ENCODE measurements at places on chromosomes 16 and 17. TPM values are rescaled to one million over a fixed set of nuclear protein-coding genes. Genes with fewer than 3 reads are reported as not detected.

Gene CD79B
- 40.9 TPM for total RNA-seq

Gene UNC13D
- total RNA-seq = 135 TPM

Gene COG1
- 29.8 TPM for total RNA-seq

Gene RNU2-1
- total RNA-seq = 5,687 TPM

Gene ITGB3
- not detected for total RNA-seq

Gene CDH11
- not detected for total RNA-seq

Gene CYTH1
- total RNA-seq = 204 TPM

Gene CDRT15
- not detected for total RNA-seq

- DNase-seq = no peak
Observed at GRCh38 chr17:38361694-38362465, 10.2 kb downstream of the SOCS7 start.

DNA sequence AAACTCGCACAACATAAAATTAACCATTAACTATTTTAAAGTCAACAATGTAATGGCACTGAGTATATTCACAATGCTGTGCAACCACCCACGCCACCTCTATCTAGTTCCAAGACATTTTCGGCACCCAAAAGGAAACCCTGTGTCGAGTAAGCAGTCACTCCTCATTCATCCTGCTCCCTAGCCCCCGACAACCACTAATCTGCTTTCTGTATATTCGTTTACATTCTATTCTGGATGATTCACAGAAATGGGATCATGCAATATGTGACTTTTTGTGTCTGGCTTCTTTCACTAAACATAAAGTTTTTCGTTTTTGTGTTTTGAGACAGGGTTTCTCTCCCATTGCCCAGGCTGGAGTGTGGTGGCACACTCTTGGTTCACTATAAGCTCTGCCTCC, 42.2 kb upstream of the HAPSTR1 start:
- DNase-seq = no peak

- no peak for DNase-seq
Observed at GRCh38 chr16:12191102-12191501, 214.6 kb downstream of the SNX29 start.

DNA sequence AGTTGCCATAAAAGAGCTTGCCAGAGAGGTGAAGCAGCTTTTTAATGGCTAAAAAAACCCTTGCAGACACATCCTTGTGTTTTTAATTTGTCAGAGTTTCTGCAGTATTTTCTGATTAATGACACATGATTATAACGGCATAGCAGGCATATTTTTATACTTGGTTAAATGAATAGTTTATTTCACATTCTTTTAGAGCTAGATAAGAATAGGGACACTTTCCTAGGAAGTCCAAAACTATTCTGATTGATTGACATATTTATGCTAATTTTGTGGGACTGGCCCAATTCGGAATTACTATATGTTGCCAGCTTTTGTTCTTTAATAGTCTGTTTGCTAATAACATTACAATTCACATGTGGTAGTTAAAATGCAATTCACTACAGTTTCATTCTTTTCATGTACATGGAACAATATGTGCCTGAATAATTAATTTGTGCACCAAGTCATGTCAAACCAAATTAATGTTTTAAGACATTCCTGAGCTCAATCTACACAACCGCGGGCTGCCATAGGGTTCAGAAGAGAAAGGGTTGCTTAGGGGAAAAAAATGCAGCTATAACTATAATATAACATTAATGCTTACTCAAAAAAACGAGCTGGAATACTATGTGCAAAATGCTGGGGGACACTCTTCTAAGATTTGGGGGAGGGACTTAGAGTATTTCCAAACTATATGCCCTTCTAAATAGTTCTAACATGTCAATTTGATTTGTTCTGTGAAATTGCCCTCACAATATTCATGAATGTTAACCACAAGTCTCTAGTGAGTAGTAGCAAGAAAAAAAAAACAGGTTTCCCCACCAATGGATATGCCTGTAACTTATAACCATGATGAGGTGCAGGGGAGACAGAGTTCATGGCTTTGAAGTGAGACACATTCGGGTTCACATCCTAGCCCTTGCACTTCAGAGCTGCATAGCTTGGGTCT, 305.4 kb downstream of the CEP112 start:
- DNase-seq = no peak

DNA sequence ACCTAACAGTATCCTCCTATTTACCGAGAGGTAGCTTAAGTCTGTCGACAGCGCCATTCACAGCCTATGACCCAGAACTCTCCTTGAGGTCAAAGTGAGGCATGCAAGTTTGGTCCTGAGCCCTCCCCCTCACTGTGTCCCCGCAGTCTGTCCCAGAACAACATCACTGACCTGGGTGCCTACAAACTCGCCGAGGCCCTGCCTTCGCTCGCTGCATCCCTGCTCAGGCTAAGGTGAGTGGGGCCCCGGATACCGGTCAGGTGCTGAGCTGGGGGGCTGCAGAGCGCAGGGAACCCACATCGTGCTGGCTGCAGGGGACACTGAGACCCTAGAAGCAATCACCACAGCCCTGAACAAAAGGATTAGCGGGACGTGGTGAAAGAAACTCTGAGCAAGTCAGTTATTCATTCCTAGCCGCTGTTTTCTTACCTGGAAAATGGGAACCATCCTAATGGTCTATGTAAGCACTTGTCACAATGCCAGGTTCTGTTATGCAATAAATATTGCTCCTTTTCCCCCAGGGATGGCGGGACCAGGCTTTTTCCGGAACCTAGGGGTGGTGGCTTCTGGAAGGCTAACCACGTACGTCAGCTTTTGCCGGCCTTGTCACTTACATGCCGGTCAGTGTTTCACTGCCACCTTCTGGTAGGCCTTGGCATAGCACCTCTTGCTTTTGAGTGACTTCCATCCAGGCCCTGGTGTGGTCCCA, 23.8 kb downstream of the DEXI start:
- DNase-seq = peak; percentile 92

- peak; percentile 73 for DNase-seq
Observed at GRCh38 chr17:72539981-72540897, 419.4 kb downstream of the SOX9 start.

GRCh38 chr17:2755891-2756724, 6.7 kb upstream of the CCDC92B start:
- no peak for DNase-seq

GRCh38 chr17:74119049-74119580, 84.4 kb upstream of the RPL38 start:
- DNase-seq = no peak

DNA sequence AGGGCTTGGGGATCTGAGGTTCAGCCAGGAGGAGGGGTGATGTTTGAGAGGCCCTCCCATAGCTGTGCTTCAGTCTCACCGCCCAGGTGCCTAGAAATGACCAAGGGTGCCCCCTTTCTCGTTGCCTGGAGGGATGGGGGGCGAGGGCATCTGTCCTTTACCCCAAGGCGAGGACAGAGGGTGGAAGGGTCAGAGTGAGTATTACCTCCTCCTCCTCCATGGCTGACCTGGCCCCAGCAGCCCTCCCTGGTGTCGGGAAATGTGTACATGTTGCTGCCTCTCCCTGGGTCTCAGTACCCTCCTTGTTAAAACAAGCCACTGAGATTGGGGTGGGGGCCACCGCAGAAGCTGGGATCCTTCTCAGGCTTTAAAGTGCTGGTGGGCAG, 2.4 kb downstream of the NECAB2 start:
- no peak for DNase-seq

- DNase-seq = no peak
Observed at GRCh38 chr17:5816491-5817070, 232.3 kb upstream of the NLRP1 start.

DNA sequence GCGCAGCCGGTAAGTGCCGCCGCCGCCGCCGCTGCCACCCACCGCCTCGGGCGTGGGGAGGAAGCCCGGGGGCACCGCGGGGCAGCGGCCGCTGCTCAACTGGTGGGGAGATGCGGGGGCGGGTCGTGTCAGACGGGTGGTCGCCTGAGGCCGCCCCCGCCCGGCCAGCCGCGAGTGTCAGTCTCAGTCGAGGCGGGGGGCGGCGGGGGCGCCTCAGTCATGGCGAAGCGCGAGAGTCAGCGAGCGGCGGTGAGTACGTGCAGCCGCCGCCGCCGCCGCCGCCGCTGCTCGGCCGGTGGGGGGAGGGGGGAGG, 76.2 kb downstream of the CHD9 start:
- no peak for DNase-seq

DNA sequence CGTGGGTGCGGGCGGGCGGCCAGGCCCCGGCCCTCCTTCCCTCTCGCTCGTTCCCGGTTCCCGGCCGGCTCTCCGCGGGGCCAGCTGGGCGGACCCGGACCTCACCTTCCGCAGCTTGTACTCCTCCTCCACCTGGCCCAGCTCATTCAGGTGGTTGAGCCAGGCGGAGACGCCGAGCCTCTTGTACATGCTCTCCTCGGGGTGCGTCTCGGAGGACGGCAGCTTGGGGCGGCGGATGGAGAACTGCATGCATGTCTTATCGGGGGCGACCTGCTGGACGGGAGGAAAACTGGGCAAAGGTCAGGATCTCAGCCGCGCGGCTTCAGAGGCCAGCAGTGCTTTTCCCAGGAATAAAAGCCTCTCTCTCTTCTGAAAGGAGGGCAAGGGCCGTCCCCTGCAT, 85.4 kb downstream of the TBC1D16 start:
- DNase-seq = no peak

GRCh38 chr16:13296206-13296605, 394.8 kb downstream of the SHISA9 start:
- DNase-seq = no peak

- peak; percentile 9 for DNase-seq
Observed at GRCh38 chr16:51818342-51818944, 667.4 kb upstream of the SALL1 start.

GRCh38 chr17:60524463-60525327, 1.3 kb downstream of the APPBP2 start:
- DNase-seq = no peak

DNA sequence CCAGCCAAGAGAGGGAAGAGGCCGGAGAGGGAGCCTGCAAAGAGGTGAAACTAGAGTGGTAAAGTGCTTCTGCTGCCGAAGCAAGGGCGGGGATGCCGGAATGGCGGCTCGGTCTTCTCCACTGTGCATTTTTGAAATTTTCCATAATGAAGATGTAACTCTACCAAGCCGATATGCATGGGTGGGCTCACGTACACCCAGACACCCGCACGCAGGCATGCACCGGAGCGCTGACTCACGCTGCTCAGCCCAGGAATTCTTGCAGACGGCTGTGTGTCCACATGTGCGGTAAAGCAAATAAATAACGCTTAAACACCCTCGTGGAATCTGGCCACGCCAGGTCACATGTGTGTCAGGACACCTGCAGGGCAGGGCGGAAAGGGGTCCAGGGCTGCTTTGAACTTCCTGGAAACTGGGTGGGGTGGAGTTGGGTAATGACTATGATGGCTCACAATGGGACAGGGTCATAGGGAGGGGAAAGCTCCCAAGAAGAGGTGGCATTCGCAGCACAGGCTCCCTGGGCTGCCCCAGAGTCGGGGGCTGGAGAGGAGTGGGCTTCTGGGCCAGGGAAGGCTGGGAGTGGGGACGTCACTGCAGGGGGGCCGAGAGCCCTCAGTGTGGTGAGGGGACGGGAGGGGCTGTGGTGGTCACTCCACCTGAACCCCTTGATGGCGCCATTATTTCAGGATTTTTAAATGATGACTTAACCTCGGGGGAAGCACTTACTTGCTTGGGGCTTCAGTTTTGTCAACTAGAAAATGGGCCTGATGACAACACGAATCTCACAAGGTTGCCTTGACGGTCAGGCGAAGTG, 265.5 kb downstream of the PARN start:
- DNase-seq = no peak

GRCh38 chr17:73165616-73166404, 1.0 kb downstream of the SSTR2 start:
- no peak for DNase-seq

- DNase-seq = no peak
Observed at GRCh38 chr16:27852681-27853080, 210.8 kb downstream of the GSG1L start.

- peak; percentile 7 for DNase-seq
Observed at GRCh38 chr17:74528491-74529199, 2.6 kb downstream of the CD300LB start.

DNA sequence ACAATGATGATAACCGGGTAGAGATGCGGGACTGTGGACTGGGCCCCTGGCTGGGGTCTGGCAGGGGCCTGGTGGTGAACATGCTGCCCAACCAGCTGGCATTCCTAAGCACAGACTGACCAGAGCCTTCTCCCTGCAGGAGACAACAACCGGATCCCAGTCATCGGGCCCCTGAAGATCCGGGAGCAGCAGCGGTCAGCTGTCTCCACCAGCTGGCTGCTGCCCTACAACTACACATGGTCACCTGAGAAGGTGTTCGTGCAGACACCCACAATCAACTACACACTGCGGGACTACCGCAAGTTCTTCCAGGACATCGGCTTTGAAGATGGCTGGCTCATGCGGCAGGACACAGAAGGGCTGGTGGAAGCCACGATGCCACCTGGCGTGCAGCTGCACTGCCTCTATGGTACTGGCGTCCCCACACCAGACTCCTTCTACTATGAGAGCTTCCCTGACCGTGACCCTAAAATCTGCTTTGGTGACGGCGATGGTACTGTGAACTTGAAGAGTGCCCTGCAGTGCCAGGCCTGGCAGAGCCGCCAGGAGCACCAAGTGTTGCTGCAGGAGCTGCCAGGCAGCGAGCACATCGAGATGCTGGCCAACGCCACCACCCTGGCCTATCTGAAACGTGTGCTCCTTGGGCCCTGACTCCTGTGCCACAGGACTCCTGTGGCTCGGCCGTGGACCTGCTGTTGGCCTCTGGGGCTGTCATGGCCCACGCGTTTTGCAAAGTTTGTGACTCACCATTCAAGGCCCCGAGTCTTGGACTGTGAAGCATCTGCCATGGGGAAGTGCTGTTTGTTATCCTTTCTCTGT, 5.1 kb upstream of the SLC7A6 start:
- no peak for DNase-seq

DNA sequence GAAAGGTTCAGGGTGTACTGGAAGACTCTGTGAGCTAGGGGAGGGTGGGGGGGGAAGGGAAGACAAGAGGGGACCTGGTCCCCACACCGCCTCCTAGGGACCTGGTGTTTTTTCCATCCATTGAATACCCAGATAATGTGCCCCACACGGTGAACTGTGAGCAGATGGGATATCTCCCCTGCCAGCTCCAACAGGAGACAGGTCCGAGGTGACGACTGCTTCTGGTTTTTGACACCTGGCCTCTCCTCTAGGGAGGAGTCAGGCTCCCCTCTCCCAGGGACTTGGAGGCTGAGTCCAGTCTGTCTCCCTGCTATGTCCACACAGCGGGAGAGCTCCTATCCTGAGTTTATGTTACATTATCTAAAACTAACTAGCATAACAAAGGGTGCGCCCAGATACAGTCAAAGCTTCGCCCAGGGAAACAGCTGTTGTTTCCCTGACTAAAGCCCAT, 1.8 kb downstream of the MARVELD3 start:
- DNase-seq = no peak

- DNase-seq = peak; percentile 44
Observed at GRCh38 chr17:58492238-58493121, 4.3 kb upstream of the HSF5 start.
